ENCODE measurements at places on chromosomes 2 and 18.

- DNase-seq, result no peak
Measured at GRCh38 chr2:121608967-121609366, 40.3 kb downstream of the CLASP1 start.

DNA sequence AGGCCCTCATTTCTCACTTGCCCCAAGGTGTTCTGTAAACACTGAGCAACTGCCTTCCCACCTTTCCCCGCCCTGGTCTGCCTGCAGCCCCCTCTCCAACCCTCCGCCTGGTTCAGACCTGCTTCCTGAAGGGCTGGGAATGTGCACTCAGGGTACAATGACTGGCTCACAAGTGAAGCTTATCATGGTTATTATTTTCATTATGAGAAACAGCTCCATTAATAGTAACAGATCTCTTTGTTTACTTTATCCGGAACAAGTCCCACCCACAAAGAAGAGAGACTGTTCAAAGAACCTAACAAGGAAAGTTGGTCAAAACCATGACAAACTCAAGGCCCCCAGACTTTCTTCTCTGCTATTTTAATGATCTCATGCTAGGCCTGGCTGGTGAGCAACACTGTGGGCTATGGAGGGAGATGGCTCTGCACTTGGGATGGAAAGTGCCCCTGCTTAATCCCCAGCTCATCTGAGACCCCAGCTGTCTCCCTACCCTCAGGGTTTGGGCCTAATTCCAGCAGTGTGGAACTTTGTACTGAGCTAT, 36.7 kb downstream of the ARHGAP25 start:
- no peak for DNase-seq

DNA sequence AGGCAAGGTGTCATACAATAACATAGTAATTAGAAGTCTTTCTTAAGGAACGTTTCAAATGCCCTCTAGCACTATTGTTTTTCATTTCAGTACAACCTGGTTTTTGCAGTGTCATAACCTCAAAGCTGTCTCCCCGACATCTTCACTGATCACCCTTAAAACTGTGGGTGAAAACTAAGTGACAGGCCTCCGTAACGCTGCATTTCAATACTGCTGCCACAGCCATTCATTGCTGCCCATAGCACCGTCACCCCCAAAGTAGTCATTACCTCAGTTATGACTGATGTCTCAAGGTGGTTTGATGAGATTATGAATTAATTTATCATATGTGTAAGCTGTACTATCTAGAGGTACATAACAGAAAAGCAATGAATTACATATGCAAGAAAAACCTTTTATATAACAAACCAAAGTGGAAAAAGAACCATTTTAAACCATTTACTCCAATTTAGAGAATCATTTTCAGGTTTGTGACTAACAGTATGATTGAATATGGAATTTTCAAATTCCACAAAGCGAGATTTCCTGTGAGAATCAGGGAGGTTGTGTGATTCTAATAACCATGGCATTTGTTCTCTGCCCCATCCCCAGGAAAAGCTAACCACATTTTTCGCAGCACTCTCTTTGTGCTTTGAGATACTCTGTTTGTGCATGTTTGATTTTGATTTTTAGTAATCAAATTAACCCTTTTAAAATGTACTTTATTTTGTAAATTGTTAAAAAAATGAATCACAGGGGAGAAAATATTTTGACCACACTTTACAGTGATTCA, 263.0 kb downstream of the PTGR3 start:
- no peak for DNase-seq

DNA sequence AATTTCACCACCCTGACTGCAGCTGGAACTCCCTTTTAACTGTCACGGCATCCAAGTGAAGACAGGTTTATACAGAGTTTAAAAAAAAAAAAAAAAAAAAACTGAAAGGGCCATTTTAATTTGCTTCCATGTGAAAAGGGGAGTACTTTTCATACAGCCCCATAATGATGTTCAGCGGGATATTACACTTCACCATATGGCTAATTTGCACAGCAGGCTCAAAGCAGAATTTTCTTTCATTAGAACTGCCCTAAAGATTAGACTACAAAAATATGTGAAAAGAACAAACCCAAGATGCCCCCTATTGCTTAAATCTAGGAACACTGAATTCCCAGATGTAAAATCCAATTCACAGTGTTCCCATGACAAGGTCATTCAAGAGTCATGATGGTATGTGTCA, 301.8 kb downstream of the EXOC6B start:
- DNase-seq, result no peak

DNA sequence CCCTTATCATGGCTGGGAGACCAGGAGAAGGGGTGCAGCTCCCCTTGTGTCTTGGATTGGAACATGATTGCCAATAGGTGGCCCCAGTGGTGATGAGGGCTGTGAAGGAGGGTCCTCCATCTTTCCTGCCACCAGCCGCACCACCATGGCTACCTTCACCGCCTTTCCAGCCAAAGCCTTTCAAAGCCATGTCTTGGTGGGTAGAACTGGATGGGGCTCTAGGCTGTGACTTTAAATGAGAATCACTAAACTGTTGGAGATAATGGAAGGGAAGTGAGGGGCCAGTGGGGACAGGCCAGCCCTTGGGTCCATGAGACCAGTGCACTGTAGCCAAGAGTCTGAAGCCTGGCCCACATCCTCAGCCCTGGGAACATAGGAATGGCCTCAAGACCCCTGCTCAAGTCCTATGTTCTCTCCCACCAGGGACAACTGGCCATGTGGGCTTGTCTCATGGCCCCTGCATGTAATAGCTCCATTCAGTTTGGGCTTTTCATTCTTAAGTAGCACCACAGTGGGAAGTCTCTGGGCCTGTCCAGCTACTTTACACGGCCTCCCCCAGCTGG, 345.7 kb downstream of the DYSF start:
- no peak for DNase-seq

GRCh38 chr18:79332646-79333045, 63.1 kb upstream of the NFATC1 start:
- no peak for DNase-seq

DNA sequence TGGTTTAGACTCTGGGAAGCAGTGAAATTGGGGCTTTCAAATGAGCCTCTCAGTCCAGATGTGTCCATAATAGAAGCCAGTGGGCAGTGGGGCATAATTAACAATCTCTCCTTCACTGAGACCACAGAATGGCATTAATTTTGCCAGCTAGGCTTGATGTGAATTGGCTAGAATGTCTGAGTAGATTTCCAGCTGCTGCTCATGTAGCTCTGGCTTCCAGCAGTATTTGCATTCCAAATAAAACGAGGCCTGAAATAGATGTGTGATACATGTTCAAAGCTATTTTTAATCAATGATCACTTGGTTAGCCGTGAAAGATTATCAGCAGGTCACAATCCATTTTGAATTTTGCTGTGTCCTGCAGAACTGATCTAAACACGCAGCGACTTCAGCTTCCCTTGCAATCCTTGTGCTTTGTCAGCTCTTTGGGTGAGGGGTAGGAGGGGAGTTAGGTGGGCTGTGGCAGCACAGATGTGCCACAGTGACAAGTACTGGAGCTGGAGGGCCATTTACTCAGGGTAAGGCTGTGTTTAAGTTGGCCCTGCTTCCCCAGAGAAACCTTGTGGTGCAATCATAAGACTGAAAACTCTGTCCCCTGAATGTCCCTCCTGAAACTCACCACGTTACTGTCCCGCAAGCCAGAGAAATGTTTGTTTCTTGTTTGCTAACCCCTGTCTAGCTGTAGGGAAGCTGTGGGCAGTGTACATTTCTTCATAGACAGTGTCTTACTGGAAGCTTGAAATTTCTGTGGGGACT, 56.9 kb upstream of the TMEM178A start:
- no peak for DNase-seq

DNA sequence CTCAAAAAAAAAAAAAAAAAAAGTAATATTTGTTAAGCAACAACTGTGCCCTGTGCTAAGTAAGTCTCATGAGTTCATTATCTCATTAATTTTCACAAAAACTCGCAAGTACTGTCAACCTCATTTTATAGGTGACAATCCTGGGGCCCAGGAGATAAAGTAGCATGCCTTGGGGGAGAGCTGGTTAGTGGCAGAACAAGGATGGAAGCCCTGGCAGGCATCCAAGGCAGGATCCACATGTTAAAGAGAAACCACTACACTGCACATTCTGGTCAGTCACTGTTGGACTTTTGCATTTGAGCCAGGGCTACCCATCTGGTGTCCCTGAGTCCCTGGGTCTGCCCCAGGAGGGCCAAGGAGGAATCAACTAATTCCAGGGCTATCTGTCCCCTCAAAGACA, 54.6 kb downstream of the ZFP36L2 start:
- DNase-seq, result no peak

- DNase-seq, result no peak
Measured at GRCh38 chr18:47800756-47801155, 129.7 kb downstream of the SMAD2 start.

- DNase-seq, result no peak
Measured at GRCh38 chr2:27990030-27990590, 99.6 kb downstream of the BABAM2 start.

GRCh38 chr2:135909976-135910375, 33.7 kb upstream of the MCM6 start:
- DNase-seq, result no peak

DNA sequence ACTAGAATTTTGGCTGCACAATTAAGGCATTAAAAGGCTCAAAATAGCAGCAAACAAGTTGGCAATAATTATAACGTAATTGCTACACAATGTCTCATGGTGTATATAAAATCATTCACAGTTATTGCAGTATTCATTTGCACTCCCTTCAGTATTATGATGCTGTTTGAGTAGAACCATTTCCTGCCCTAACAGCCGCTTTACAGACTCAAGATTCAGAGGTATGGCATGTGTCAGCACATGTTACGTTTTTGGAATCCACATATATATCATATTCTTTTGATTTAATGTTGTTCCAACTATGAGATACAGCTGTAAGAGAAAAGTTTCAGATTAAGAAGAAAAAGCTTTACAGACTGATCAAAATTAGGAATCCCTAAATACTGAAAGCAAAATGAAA, 56.3 kb upstream of the NCKAP5 start:
- no peak for DNase-seq

- no peak for DNase-seq
Measured at GRCh38 chr2:105413206-105413605, 14.4 kb upstream of the FHL2 start.

- no peak for DNase-seq
Measured at GRCh38 chr18:26071725-26072124, 18.7 kb downstream of the SS18 start.

- no peak for DNase-seq
Measured at GRCh38 chr2:143071185-143071876, 57.9 kb upstream of the ARHGAP15 start.

DNA sequence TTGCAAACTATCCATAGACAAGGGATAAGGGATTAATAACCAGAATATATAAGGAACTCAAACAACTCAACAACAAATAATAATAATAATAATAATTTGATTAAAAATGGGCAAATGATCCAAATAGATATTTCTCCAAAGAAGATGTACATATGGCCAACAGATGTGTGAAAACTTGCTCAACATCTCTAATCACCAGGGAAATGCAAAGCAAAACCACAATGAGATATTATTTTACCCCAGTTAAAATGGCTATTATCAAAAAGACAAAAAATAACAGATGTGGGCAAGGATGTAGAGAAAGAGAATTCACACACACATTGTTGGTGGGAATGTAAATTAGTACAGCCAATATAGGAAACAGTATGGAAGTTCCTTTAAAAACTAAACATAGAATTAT, 26.9 kb downstream of the DNAH7 start:
- no peak for DNase-seq

GRCh38 chr2:46870051-46870839, 45.4 kb downstream of the MCFD2 start:
- DNase-seq, result no peak

GRCh38 chr2:195495351-195495750, 161.7 kb upstream of the SLC39A10 start:
- no peak for DNase-seq

DNA sequence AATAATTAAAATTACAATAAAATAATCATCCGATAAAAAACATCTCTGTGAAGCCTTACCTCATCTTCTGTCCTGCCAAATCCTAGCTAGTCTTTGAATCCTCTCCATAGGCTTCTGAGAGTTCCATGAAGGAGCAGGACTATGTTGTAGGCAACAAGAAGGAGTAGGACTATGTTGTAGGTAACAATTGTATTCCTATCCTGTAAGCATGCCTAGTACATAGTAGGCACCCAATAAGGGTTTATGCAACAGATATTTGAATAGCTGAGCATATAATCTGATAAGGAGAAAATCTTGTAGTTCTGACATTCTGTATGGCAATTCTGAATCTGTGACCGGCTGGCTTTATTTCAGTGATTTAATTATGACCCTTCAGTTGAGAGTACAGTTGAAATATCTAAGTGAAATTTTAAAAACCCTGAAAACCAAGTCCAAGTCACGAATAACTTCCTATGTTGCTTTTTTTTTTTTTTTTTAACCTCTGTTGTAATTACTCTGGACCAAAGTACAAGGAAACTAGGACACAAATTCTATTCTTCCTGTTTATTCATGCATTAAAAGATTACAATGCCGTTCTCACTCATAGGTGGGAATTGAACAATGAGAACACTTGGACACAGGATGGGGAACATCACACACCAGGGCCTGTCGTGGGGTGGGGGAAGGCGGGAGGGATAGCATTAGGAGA, 27.8 kb downstream of the VWA3B start:
- no peak for DNase-seq

- DNase-seq, result no peak
Measured at GRCh38 chr2:210860276-210860675, 303.9 kb downstream of the CPS1 start.

GRCh38 chr2:58137221-58137620, 90.6 kb downstream of the VRK2 start:
- DNase-seq, result no peak

GRCh38 chr2:1482253-1482675, 69.0 kb downstream of the TPO start:
- DNase-seq, result no peak

DNA sequence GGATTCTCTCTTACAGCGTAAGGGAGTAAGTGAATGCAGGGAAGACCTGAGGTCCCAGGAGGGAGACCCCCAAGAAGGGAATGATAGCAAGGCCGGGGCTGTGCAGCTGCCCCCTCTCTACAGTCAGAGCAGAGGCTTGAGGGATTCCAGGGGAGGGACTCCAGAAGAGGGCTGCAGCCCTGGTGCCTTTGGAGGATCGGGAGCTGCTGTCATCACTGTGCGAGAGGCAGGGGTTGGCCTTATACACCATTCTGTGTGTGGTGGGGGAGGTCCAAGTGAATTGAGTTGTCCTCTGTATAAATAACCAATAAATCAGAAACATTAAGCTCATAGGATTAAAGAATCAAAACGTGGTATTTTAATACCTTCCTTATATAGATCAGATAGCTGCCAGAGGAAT, 114.9 kb downstream of the GLI2 start:
- no peak for DNase-seq

- no peak for DNase-seq
Measured at GRCh38 chr2:186348200-186348599, 137.9 kb upstream of the ZC3H15 start.

- no peak for DNase-seq
Measured at GRCh38 chr2:228079194-228079593, 102.3 kb downstream of the SPHKAP start.

DNA sequence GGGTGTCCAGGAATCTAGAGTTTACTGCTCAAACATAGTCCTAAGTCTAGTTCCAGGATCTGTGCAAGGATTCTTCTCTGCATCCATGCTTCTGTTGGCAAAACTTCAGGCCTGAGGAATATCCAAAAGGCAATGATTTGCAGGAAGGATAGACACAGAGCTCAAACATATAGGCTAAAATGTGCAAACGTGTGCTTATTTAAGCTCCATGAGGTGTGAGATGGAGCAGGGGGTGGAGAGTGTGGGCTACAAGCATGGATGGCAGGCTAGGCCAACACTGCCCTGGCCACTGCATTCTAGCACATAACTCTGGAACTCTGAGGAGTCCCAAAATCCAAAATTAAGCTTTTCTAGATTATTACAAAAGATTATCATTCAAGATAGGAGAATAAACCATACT, 301.1 kb downstream of the PAX3 start:
- DNase-seq, result no peak

Measured in ureter (tissue), 1 donor.